ENCODE measurements at places on chromosomes 11 and 22.
A peak's percentile ranks its signal among the peaks of the same experiment; 100 is the strongest.

GRCh38 chr11:124798991-124799347, 1.2 kb downstream of the MSANTD2 start:
- no peak for ATAC-seq
- peaks cover 13% of the 10 kb centered on the region for H3K4me1 ChIP-seq
- H3K36me3 ChIP-seq, result peaks cover 4% of the 10 kb centered on the region

- H3K36me3 ChIP-seq, result peaks cover 100% of the 10 kb centered on the region
- H3K4me3 ChIP-seq, result no peak overlapping the region
- no peak overlapping the region for H3K27ac ChIP-seq
- no peaks in the 10 kb centered on the region for H3K27me3 ChIP-seq
These were observed 32.1 kb downstream of the SERPIND1 start for GRCh38 chr22:20805972-20806471.

GRCh38 chr11:13261591-13262061, 16.0 kb upstream of the BMAL1 start:
- H3K36me3 ChIP-seq, result no peaks in the 10 kb centered on the region
- H3K4me1 ChIP-seq, result peaks cover 13% of the 10 kb centered on the region
- H3K27ac ChIP-seq, result no peak overlapping the region
- H3K4me3 ChIP-seq, result no peak overlapping the region

DNA sequence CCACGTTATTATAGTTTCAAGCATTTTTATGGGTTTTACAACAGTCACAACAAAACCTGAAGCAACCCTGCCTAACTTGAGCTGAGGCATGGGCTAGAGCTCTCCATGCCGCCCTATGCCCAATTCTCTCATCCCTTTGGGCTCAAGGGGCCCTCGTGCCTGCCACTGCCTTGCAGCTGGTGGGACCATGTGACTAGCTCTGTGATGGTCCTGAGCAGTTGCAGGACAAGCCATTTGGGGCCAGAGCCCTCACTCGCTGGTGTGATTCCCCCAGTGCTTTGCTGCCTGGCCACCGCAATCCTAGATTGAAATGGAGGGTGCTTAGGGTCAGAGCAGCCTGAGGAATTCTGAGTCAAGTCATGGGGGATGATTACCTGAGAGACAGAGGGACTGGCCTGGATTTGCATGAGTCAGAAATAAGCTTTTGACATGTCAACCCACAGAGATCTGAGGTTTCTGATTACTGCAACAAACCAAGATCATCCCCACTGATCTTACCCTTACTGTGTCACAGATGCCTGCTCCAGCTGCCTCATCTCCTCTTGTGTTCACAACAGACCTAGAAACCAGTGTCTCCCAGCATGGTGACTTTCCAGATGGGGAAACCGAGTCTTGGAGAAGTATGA, 323.7 kb downstream of the BRD1 start:
- H3K4me1 ChIP-seq, result peaks cover 4% of the 10 kb centered on the region
- peak; percentile 80 for ATAC-seq
- no peak overlapping the region for H3K27ac ChIP-seq

GRCh38 chr11:75350743-75351540, 519 bp downstream of the ARRB1 start:
- H3K36me3 ChIP-seq, result no peaks in the 10 kb centered on the region
- peaks cover 24% of the 10 kb centered on the region for H3K4me1 ChIP-seq
- ATAC-seq, result peak; percentile 49
- no peaks in the 10 kb centered on the region for H3K27me3 ChIP-seq
- peak overlapping the region; percentile 77 for H3K27ac ChIP-seq

Data from activated T-helper 17 cell treated with anti-CD3 and anti-CD28 coated beads, Interleukin-2, amount 50 U/mL, for 72 hours (primary cell).